Adrenal gland (tissue), 19 donors: ENCODE measurements at places on chromosomes 5 and 9. TPM values are rescaled to one million over a fixed set of nuclear protein-coding genes. Genes with fewer than 3 reads are reported as not detected.

- no peak overlapping the region for H3K4me3 ChIP-seq
- no peaks in the 10 kb centered on the region for H3K27me3 ChIP-seq
- no peaks in the 10 kb centered on the region for H3K4me1 ChIP-seq
- no peak for DNase-seq
Observed at GRCh38 chr5:17378346-17378997, 119.6 kb upstream of the TAF11L2 start.

The PCDHGA2 gene
- total RNA-seq: 6.1 TPM

DNA sequence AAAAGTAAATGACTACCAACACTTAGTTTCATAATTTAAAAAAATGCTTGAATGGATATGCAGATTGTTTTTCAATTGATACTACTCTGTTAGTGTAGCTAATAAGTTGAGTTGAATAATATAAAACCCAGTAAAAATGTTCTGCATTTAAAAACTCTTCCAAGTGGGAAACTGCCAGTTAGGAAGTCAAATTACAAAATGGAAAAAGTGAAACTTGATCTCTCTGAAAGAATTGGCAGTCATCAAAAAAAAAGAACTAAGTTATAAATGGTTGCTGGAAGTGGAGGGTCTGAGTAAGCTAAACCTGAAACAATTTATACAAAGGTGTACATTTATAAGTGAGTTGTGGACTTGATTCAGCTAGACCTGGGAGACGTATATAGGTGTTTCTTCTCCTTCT is 52.4 kb downstream of the VCAN start:
- no peak overlapping the region for H3K27ac ChIP-seq
- H3K4me3 ChIP-seq: no peak overlapping the region
- no peak for DNase-seq
- H3K27me3 ChIP-seq: no peaks in the 10 kb centered on the region
- no peaks in the 10 kb centered on the region for H3K36me3 ChIP-seq

DNA sequence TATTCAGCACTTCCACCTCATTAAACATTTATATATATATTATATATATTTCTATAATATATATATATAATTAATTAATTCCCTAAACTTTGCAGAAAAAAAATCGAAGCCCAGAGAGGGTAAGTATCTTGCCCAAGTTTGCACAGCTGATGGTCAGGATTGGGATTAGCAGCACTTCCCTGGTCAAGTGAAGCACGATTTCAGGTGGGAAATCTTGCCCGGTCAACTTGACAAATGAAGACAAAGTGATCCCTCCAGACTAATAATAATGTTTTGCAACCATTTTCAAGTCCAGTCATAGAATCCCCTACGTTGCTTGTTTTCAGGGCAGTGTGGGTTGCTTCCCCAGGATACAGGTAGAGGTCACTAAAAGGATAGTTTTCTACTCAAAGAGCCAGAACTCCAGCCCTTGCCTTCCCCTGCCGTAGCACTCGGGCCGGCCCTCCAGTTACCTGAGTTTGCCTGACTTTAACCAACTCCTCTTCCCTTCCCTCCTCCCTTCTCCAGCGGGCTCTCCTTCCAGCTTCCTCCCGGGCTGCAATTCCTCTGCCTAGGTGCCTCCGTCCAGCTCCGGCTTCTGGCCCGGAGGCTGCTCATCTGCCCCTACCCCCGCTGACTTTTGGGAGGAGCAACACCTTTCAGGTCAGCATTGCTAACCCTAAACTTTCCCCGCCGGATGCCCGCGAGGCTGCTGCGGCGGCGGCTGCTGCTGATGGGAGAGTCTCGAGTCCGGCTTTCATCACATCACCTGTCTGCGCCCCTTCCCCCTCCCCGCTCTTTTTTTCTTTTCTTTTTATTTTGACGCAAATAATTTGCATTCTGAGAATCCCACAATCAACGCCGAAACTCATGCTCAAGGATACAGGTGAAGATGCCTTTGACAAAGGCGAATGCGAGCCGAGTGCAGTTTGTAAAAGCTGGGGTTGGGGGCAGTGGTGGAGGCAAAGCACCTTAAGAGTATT is 930 bp downstream of the PRLR start:
- H3K27ac ChIP-seq: peak overlapping the region; percentile 84
- H3K27me3 ChIP-seq: no peaks in the 10 kb centered on the region
- DNase-seq: peak; percentile 49
- H3K36me3 ChIP-seq: no peaks in the 10 kb centered on the region
- H3K4me1 ChIP-seq: peaks cover 37% of the 10 kb centered on the region

DNA sequence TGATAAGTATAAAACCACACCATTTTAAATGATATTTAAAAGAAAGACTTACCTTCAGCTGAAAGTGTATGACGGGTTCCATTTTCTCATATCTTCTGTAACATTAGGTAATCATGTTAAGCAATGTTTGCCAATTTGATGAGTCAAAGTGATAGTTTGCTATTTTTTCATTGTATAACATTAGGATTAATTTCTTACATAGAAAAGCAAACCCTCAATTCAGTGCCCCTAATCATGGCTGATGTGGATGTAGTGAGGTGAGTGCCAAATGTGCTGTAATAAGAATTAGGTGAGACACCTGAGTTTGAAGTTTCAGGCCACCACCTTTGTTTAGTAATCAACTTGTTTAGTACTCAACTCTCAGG is 68.0 kb downstream of the UNC13B start:
- H3K4me1 ChIP-seq: peaks cover 4% of the 10 kb centered on the region
- no peak overlapping the region for H3K27ac ChIP-seq
- H3K36me3 ChIP-seq: no peaks in the 10 kb centered on the region
- H3K27me3 ChIP-seq: no peaks in the 10 kb centered on the region
- no peak overlapping the region for H3K4me3 ChIP-seq
- DNase-seq: no peak

DNA sequence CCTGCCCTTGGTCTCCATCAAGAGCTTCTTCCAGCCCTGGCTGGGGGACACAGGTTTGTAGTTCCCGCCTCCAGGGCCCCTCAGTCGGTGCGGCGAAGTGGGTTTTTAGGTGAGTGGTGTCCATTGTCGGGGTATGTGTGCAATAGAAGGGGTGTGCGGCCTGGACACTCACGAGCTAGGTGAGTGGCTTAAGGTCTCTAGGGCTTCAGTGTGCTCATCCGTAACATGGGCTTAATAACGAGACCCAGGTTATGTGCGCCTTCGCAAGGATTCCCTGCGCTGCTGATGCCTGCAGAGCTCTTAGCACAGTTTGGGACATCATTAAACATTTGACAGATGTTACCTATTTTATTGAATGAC is 656 bp downstream of the CEP78 start:
- H3K4me3 ChIP-seq: peak overlapping the region; percentile 64
- H3K4me1 ChIP-seq: peaks cover 7% of the 10 kb centered on the region
- H3K36me3 ChIP-seq: no peaks in the 10 kb centered on the region
- no peak for DNase-seq
- peak overlapping the region; percentile 80 for H3K27ac ChIP-seq
